ENCODE measurements at places on chromosomes 4 and X.
A peak's percentile ranks its signal among the peaks of the same experiment; 100 is the strongest.

DNA sequence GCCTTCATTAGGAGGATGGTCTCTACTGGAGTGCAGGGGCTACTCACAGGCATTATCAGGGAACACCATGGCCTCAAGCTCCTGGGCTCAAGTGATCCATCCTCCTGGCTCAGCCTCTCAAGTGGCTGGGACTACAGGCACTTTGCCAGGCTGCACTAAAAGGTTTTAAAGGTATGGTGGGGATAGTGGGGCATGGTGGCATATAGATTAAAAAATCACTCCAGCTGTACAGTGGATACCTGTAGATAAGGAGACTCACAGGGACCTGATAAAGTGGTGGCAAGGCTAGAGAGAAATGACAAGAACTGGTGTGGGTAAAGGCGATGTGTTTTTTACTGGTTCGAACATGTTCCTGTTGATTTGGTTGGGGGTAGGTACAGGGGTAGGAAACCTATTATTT is 5.9 kb downstream of the ZAR1 start:
- DNase-seq: no peak

DNA sequence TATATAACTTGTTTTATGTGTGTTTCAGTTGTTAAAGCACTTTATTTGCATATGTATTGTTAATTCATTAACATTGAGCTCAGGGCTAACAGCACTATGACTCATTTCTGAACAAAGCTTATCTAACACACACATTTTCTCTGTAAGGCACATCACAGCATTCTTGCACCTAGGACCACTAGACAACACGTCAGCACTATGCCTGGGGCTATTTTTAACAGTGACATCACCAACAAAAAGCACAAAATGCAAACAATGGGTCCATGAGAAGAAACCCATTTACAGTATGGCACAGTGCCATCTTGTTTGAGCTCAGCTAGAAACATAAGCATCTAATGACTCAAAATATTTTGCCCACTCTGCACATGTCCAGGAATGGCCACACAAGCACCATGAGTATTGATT is 124.4 kb downstream of the RELL1 start:
- no peak for DNase-seq

DNA sequence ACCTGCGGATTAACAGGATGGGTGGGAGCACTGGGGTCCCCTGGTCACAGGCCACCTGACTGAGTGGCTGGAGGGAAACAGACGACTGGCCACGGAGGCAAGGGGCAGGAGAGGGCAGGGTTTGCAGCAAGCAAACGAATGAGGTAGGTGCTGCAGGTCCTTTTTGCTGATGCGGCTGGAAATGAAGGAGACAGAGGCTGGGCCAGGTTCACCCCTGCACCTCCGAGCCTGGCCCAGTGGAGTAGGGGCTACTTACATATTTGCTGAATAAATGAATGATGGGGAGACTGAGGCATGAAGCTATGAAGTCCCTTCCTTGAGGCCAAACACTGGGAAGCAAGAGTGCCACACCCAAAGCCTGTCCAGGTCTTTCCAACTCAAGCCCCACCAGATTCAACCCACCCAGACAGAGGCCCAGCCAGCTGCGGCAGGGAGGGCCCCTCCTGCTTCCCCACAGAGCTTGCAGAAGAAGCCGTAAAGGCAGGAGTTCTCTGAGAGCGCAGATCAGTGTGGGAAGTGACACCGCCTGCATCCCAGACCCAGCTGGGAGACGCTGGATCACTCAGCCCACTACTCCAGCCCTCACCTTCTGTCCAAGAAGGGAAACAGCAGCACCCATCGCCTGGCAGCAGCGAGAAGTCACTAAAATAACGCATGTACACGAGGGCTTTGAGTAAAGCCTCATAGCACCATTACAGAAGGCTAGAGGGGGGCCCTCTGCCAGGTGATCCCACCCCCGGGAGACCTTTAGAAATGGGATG is 36.1 kb upstream of the C4orf50 start:
- no peak for DNase-seq

DNA sequence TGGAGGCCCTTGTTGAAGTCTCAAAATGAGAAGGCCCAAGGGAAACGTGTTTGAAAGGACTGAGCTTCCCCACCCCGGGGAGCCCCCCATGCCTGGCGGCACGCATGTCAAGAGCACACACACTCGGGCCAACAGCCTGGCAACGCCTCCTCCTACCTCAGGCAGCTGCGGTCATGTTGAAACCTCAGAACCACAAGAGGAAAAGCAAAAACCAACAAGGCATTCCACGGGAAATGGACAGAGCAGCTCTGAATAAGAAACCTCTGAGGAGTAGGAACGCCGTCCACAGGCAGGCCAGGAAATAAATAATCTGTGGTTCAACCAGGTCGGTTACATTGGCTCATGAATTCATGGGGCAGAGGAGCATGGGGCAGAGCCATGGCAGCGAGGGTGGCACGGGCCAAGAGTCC is 95.7 kb upstream of the AFAP1 start:
- no peak for DNase-seq

GRCh38 chr4:144817081-144817480 is 171.1 kb downstream of the HHIP start:
- DNase-seq: no peak

DNA sequence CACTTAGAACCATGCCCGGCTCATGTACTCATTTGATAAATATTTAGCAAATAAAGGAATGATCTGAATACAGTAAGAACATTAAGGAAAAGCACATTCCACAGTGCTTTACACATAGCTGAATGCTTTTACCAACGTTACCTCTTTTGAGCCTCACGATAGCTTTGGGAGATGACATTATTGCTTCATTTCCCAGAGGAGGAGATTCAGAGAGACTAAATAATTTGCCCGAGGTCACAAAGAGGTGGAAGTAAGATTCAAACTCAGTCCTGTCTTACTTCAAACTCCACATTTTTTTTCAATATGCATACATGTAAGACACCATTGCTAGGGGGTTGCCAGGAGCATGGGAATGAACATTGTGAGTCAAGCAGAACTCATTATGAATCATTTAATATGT is 538.5 kb downstream of the BCOR start:
- DNase-seq: no peak

- DNase-seq: no peak
These were observed 54.9 kb downstream of the NDST4 start for GRCh38 chr4:115058533-115058932.

DNA sequence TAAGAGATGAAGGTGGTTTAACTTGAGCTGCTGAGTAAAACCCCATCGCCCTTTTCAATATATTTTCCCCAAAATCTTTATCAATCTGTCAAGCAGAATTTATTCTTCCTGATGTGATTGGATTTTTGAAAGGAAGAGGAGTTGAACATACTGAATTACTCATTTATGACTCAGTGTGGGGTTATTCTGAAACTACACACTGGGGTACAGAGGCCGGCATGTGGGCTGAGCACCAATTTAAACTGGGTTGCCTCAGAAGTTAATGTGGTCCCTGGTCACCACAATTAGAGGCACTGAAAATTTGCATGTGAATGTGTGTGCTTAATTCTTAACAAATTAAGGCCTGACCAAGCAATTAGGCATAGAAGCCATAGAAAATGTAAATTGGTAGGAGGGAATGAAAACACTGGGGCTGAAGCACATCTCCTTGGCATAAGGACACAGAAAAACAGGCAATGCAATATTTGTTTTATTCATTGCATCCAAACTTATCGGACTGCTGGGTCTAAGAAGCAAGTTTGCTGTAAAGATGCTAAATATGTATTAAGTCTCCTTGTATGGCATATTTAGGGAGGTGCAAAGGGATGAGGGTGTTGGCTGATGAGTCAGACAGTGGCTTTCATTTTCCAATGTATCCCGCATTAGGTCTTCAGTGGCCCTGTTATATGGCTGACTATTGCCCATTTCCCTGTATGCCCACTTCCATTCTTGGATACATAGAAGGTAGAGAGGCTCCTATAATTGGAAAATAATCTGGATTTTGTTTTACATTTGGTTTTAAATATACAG is 170.9 kb downstream of the IL15 start:
- no peak for DNase-seq

DNA sequence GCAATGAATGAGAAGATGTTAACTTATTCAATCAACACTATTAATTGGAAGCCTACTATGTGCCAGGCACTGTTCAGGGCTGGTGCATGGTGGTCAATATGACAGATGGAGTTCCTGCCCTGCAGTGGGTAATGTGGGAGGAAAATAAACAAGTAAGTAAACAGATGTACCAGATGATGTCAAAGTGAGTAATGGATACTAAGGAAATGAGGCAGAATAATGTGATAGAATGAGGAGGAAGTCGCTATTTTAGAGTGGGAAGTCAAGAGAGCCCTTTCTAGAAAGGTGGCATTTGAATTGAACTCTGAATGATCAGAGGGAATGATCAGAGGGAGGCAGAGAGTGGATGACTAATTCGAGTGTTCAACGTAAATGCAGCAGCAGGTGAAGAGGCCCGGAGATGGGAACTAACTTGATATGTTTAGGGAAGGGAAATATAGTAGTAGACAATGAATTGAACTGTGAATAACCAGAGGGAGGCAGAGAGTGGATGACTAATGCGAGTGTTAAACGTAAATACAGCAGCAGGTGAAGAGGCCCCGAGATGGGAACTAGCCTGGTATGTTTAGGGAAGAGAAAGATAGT is 48.3 kb downstream of the HMGB3 start:
- no peak for DNase-seq

GRCh38 chrX:11465648-11466411 is 172.6 kb downstream of the AMELX start:
- DNase-seq: no peak

- DNase-seq: no peak
These were observed 7.7 kb upstream of the WDR13 start for GRCh38 chrX:48589482-48590162.

GRCh38 chr4:110950731-110951130 is 327.9 kb upstream of the PITX2 start:
- no peak for DNase-seq

DNA sequence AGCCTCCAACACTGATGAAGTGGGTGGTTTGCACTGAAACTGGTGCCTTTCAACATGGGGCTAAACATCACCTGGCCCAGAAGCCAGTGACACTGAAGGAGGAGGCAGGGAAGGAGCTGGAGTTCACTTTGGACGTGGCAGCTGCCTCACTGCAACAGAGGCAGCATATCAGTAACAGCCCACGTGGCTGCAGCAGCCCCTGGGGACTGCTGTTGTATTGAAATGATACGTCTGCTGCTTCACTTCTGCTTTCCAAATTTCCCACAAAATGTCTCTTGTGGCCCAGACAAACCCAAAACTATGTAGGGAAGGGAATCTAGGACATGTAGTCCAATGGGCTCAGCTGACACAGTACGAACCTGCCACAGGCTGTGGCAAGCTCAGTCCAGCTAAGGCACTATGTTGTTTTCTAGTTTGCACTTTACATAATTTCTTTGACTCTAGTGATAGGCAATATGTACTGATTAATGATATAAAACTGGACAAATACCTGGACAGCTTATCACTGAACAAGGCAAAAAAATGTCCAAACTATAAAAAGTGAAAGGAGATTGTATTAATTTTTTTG is 84.7 kb upstream of the RAPGEF2 start:
- DNase-seq: no peak

DNA sequence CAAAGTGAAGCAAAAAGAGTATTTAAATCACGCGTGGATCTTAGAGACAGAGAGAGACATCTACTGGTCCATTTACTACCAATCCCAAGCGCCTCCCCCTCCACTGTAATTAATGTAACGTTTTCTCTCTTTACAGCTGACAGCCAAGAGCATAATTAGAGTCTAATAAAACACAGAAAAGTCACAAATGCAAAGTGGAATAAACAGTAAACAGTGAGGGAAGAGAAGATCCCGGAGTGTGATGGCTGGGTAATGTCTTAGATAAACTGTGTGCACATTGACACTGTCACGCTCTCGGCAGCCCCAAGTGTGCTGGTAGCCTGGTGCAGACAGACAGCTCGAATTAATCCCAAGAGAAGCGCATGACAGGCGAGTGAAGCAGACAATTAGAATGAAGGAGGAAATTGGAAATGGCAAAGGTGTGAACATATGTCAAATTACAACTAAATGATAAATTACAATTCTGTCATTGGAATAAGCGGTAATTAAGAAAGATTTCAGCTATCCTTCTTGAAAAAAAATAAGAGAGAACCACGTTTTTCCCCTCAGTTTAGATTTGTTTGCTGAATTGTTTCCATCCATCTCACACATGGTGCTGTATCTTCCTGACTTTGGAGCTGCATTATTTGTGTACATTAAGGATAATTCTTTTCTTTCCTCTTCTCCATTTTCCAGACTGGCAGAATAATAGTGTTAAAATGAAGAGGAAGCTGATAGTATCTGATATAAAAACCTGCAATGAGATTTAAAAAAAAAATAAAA is 100.1 kb downstream of the CXXC4 start:
- peak; percentile 54 for DNase-seq

DNA sequence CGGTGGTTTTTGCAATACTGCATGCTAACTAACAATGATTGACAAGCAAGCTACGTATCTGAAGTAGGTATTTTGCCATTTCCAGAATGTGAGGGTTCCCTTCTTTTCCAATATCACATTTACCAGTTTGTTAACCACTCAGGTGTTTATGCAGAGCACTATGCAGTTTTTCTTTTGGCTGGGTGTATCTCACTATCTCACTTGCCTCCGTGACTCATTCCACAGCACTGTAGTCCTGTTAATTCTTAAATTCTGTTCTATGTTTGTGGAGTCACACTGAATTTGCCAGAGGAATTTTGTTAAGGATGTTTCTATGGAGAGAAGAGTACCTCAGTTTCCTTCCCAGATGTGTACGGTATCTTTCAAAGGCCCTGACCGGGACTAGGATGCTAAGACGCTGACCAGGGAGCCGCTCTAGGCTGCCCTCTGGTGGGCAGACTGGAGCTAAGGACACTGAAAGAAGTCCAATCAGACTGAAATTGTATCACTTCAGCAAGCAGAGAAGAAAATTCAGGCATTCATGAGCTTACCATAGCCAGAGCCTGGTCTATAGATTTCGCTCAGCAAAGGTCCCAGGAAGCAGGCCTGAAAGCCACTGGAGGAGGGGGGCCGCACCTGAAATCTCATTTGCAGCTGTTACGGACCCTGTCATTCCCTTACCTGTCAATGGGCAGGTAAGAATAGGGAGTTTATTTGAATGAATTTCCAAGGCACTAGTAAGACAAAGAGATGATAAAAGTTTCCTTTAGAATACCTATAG is 388.4 kb upstream of the SPOCK3 start:
- DNase-seq: no peak

GRCh38 chrX:153766098-153766817 is 2.2 kb downstream of the PLXNB3 start:
- no peak for DNase-seq

DNA sequence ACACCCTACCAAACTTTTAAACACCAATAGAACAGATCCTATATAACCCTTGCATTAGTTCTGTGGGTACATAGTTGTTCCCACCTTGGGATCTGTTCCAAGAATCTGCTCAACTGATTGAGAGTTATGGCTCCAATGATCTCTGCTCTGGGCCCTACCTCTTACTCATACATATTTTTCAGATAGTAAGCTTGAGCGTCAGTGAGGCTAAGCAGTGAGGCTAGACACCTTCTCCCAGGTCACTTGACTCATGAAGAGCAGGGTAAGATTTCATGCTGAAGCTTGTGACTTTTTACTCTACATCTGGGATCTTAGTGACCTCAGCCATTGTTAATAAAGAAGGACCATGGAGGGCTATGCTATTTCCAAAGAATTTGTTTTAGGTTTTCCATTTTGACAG is 23.1 kb upstream of the TNIP3 start:
- no peak for DNase-seq

GRCh38 chr4:13670456-13671160 is 43.1 kb upstream of the BOD1L1 start:
- DNase-seq: no peak
